ENCODE measurements at places on chromosomes 13 and 19.
A peak's percentile ranks its signal among the peaks of the same experiment; 100 is the strongest.

GRCh38 chr13:110536006-110536693 is 25.4 kb downstream of the RAB20 start:
- no peak for DNase-seq

DNA sequence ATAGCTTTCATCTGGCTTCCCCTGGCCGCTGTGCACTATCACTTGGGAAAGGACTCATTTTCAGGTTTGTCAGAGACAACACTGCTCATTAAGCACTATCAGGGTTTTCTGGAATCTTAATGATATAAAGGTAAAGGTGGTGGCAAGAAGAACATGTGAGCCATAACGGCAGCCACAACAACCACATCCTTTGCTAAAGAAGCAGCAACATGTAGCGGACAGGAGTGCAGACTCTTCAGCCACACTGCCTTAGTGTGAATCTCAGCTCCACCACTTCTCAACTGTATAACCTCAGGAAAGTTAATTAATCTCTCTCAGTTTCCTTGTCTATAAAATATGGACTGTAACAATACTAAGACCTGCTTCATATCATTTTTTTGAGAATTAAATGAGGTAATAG is 24.1 kb upstream of the MIR17HG start:
- DNase-seq = no peak

GRCh38 chr13:111411151-111411858 is 90.9 kb downstream of the TEX29 start:
- no peak for DNase-seq

GRCh38 chr13:99150575-99151361 is 49.9 kb upstream of the UBAC2 start:
- peak; percentile 50 for DNase-seq

DNA sequence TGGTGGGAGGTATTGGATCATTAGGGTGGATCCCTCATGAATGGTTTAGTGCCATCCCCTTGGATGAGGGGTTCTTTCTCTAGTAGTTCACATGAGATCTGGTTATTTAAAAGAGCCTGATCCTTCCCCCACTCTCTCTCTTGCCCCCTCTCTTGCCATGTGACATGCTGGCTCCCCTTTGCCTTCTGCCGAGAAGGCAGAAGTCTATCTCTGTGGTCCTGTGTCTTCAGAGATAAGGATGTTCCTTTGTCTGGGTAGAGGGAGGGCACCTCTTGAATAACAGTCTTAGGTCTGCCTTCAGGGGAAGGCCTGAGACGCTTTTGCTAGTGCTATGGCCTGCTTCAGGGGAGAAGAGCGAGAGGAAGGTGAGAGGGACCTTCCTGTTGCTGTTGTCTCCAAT is 2.0 kb upstream of the ZDHHC20 start:
- no peak for DNase-seq

GRCh38 chr13:44787617-44788016 is 201.7 kb downstream of the NUFIP1 start:
- no peak for DNase-seq

DNA sequence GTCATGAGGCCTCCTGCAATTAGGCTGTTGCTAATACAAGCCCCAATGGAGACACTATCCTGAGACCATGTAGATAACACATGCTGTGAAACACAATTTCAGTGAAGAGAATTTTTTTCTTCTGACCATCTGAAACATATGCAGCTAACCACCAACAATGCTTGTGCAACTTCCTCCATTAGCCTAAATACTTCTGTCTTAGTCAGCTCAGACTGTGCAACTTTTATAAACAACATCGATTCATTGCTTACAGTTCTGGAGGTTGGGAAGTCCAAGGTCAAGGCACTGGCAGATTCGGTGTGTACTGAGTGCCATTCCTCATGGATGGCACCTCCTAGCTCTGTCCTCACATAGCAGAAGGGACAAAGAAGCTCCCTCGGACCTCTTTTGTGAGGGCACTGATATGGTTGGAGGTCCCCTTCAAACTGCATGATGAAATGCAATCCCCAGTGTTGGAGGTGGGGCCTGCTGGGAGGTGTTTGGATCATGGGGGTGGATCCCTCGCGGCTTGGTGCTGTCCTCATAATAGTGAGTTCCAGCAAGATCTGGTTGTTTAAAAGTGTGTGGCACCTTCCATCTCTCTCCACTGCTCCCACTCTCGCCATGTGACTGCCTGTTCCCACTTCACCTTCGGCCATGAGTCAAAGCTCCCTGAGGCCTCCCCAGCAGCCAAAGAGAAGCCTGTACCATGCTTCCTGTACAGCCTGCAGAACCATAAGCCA is 27.7 kb downstream of the STK24 start:
- DNase-seq = peak; percentile 65

- DNase-seq = no peak
Observed at GRCh38 chr13:75432045-75432444, 49.9 kb downstream of the TBC1D4 start.

- DNase-seq = no peak
Observed at GRCh38 chr19:41441321-41441945, 1.5 kb upstream of the ERICH4 start.

DNA sequence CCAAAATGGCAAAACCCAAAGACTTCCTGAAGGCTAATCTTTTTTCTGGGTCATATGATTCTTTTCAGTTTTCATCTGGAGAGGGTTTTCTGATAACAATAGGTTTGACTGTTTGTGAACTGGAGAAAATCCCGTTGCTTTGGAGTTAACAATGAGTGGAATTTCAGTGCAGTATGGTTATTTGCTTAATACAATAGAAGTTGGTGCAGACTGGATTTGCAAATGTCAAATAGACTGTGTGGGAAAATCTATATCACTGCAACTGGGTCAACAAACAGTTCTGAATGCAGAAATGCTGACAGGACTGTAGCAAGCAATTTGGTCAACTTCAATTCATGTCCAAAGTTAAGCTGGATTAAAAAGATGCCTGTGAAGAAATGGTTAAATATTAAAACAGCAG is 267.5 kb upstream of the ARGLU1 start:
- DNase-seq = no peak

GRCh38 chr13:113378825-113379224 is 14.9 kb upstream of the GRTP1 start:
- no peak for DNase-seq

DNA sequence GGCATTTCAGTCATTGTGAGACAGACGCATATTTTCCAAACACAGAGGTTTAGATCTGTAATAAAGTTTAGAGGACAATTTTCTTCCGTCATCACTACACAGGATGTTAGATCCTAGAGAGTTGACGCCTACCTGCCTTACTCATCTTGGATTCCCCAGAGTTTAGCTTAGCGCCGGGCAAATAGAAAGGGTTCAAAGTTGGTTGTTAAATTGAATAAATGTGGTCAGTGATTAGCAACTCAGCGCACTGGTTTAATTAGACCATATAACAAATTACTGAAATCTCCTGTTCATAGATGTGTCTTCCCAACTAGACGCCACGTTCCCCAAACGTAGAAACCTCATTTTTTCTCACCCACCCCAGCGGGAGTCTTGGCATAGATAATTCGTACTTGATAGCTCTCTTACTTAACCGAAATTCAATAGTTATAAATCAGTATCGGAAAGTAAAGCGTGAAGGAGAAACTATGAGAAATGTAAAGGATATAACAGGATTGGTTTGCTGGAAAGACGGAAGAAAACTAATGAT is 726 bp upstream of the UFM1 start:
- no peak for DNase-seq

DNA sequence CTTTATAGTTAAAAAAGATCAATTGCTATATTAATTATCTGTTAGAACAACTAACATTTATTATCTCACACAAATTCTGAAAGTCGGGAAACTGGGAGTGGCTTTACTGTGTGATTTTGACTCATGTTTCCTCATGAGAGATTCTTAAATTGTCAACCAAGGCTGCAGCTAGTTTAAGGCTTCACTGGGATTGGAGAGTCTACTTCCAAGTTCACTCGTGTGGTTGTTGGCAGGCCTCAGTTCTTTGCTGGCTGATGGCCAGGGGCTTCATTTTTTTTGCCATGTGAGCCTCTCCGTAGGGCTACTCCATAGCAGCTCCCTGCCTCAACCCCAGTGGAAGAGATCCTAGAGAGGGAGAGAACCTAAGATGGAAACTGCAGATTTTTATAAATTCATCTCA is 24.5 kb upstream of the LPAR6 start:
- no peak for DNase-seq

- DNase-seq = no peak
Observed at GRCh38 chr13:79393564-79394249, 12.3 kb downstream of the RBM26 start.

DNA sequence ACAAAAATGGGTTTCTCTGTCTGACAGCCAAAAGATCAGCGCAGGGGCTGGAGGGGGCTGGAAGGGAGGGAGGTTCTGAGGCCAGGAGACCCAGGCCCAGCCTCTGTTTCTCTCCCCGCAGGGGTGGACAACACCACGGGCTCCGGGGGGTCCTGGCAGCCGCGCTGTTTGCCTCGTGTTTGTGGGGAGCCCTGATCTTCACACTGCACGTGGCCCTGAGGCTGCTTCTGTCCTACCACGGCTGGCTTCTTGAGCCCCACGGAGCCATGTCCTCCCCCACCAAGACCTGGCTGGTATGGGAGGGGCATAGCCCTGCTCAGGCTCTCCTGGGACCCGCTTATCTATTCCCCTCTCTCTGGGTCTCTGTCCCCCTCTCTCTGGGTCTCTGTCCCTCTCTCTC is 9.6 kb downstream of the CPT1C start:
- DNase-seq = no peak
